ENCODE measurements at places on chromosomes 5 and 9.

DNA sequence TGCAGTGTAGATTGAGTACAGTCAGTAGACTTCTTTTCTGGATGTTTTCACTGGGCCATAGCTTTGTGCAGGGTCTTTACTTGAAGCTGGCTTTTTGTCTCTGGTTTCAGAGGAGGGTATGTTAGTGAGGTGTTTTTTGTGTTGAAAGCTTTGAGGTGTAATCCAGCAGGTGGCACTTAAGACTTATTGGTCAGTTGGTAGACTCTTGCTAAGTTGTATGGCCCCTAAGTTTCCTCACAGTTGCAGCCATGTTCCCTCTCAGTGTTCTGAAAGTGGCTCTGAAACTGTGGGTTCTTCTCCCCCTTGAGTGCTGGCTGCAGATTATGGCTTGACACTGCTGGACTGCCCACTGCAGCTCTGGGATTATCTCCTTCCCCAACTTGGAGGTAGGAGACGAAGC, 55.7 kb upstream of the SLC44A1 start:
- no peak for DNase-seq

DNA sequence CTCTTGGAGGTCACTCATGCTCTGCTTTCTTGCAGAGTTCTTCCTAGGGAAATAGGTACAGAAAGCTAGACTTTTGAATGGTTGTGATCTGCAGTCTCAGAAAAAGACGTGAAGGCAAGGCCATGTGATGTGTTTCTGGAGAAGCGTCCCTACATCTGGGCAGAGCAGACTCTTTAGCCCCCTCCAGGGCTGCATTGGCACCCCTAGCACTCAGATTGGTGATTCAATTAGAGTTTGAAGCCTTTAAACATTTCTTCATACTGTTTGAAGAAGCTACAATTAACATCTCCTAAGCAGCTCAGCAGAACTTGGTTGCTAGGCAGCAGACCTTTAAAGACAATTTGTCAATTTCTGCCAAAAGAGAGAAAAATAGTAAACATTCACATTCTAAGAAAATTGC, 21.6 kb downstream of the JADE2 start:
- no peak for DNase-seq

DNA sequence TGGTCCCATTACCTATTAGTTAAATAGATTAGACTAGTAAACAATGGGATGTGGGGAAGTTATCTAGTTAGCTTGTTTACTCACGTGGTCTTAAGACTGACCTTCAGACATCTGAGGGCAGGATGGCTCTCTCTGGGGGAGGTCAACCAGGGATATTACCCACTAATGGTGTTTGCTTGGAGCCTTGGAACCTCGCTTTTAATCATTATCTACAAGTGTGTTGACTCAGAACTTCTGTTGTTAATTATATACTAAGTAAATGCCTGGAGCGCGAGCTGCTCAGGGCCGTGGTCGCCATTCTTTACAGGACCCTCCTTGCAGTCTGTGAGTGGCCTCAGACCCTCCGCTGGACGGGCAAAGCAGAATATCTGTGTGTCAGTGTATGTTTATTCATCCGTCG, 48.5 kb upstream of the ZNF354A start:
- no peak for DNase-seq

DNA sequence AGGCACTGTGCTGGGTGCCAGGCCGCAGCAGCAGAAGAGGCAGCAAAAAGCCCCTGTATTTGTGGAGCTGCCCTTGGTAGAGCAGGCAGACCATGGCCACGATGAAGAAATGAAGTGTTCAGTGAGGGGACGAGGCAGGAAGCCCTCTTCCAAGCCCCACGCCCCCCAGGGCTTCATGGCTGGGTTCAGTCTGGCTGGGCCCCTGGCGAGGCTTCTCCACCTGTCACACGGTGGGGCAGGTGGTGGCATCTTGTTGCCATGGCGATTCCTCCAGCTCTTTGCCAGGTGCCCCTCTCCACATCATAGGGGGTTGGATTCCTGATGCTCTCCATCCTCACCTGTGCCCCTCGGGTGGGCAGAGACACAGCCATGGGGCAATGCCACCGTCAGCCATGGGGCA, 21.5 kb downstream of the ADGRD2 start:
- DNase-seq: no peak

DNA sequence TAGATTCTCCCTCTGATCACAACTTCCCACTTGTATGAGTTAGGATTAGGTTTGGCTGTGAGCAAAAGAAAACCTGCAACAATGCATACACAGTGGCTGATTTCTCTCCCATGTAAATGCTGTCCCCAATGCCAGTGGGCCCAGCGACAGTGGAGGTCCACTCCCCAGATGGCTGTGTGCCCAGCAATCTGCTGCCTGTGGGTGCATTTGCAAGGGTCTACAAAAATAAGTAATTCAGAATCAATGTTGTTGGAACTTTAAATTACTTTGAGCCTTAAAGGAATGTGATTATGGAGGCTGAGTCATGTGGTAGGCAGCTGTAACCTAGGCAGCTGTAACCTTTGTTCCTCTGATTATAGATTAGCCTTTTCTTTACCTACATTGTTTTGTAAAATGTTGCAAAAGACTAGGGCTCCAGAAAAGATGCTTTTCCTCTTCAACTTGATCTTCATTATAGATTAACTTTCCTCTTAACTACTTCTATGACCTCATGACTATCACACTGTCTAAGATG, 14.2 kb upstream of the MXD3 start:
- no peak for DNase-seq

DNA sequence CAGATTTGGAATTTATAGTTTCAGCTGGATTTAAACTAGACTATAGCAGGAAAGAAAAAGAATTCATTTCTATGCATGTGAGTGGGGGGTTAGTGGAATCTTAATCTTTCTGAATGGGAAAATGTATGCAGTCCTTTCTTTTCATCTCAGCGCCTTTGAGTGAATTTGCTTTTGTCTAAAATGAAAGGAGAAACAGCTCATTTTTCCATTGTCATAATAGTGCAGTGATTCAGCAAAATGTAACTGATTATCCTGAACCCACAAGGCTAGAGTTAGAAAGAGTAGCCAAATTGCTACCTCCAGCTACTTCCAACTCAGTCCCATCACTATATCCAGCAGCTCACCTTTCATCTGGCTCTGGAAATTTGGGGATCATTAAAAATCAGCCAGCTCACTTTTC, 134.4 kb downstream of the ADAMTSL1 start:
- DNase-seq: no peak

DNA sequence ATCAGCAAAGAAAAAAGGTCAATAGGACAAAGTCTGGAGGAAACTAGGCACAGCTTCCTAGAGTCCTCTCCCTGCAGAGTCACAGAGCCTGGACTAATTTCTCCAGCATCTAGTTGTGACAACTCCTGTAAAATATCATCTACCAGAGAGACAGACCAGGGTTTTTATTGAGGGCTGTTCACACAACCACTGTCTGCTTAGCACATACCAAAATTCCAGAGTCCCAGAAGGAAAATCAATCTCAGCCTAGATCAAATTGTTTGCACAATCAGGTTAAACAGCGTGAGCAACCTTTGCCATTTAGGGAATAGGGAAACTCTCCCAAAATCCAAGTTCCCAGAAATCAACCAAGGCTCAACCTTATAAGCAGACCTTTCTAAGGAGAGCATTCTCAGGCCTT, 190.3 kb downstream of the SYK start:
- DNase-seq: no peak

- DNase-seq: no peak
Measured at GRCh38 chr9:27618066-27618465, 44.8 kb upstream of the C9orf72 start.

DNA sequence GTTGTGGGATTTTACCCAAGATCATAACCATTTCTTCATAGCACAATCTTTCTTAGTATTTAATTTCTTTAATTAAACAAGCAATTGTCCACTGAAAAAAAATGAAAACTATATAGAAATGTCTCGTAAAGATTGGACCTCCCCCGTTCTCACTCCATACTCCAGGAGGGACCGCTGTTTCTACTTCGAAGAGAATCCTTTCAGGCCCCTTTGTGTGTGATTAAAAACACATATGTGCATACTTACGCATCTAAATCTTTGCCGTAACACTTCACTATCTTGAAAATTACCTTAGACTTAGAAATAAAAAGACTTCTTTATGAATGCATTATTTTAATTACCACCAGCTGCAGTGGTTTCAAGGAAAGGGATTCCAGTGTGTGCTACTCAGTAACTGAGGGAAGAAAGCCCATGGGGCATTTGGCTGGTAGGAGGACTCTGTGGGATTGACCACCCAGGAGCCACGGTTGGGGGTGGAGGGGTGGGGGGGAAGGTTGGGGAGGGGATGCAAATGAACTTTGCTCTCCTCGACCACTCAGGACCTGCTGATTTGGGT, 209.1 kb downstream of the FAM114A2 start:
- no peak for DNase-seq

- DNase-seq: no peak
Measured at GRCh38 chr5:168005093-168005492, 286.4 kb upstream of the WWC1 start.

GRCh38 chr5:146007270-146007669, 70.9 kb downstream of the SH3RF2 start:
- no peak for DNase-seq

DNA sequence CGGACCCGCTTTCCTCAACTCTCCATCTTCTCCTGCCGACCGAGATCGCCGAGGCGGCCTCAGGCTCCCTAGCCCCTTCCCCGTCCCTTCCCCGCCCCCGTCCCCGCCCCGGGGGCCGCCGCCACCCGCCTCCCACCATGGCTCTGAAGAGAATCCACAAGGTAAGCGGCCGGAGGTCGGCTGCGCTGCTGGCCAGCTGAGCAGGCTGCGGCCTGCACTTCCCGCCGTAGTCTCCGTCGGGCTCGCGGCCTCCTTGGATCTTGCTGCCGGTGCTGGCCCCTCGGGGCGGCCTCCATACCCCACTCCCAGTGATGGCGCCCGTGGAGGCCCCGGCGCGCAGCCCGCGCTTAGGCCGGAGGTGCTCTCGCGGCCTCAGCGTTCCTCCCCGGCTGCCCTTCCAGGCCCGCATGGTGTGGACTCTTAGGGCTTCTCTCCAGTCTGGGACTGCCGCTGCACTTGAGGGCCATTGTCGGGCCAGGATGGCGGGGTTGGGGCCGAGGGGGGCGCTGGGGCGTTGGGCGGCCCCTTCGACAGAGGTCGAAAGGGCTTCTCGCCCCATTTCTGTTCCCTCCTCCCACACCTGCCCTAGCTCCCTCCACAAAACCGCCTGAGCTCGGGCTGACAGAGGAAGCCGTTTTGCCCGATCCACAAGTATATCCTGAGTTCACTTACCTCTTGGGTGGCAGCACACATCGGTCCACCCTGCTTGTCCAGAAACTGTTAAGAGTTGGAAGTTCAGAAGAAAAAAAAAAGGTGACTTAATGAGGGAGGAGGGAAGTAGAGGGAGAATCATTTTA, 714 bp downstream of the UBE2D2 start:
- no peak for DNase-seq

DNA sequence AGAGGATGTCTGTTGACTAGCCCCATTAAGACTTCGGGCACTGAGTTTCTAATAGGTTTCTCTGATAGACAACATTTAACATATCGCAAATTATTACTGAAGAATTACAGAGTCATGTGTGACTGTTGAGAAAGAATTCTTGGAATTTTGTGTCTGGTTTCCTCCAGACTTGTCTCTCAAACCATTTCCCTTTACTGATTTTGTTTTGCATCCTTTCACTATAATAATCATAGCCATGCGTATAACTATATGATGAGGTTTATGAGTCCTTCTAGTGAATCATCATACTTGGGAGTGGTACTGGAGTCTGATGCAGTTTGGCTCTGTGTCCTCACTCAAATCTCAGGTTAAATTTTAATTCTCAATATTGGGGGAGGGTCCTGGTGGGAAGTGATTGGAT, 27.0 kb downstream of the ZNF169 start:
- no peak for DNase-seq

All from stimulated activated CD8-positive, alpha-beta memory T cell treated with anti-CD3 and anti-CD28 coated beads, Interleukin-4, amount 100 ng/mL, for 4 hours (primary cell).